ENCODE measurements at places on chromosomes 4 and X.

DNA sequence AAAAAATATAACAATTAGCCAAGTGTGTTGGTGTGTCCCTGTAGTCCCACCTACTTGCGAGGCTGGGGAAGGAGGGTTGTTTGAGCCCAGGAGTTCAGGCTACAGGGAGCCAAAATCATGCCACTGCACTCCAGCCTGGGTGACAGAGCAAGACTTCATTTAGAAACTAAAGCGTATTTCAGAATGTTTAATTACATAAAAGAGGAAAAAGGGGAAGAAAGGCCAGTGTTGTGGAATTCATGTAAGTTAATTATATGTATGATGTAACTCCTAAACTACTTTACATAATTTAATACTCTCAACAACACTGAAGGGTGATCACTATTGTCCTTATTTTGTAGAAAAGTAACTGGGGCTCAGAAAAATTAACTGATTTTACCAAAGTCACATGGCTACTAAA, 67.2 kb upstream of the HOPX start:
- no peaks in the 10 kb centered on the region for H3K27me3 ChIP-seq
- peaks cover 5% of the 10 kb centered on the region for H3K4me1 ChIP-seq
- peaks cover 4% of the 10 kb centered on the region for H3K36me3 ChIP-seq
- DNase-seq: no peak
- no peak overlapping the region for H3K4me3 ChIP-seq

DNA sequence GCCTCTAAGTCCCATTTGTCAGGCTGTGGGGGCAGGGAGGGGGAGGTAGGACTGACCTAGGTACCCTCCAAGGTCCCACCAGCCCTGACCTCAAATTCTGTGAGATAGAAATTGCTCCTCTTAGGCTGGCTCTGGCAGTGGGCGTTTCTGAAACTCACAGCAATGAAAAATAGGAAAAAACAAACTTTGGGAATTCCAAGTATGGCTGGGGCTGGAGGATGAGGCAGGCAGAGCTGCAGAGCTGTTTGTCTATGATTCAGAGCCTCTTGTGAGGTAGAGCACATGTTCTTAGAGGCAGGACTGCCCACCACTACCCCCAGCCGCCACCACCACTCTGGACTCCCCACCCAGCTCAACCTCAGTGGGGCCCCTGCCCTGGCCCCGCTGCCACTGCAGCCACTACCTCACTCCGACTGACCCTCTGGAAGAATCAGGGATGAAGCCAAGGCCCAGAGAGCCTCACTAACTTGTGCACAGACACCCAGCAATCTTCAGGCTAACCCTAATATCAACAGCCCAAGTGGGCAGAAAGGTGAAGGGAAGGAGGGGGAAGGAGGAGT, 98.2 kb downstream of the PJA1 start:
- DNase-seq: no peak
- no peak overlapping the region for H3K27ac ChIP-seq
- H3K36me3 ChIP-seq: no peaks in the 10 kb centered on the region
- H3K4me1 ChIP-seq: no peaks in the 10 kb centered on the region
- H3K27me3 ChIP-seq: no peaks in the 10 kb centered on the region

DNA sequence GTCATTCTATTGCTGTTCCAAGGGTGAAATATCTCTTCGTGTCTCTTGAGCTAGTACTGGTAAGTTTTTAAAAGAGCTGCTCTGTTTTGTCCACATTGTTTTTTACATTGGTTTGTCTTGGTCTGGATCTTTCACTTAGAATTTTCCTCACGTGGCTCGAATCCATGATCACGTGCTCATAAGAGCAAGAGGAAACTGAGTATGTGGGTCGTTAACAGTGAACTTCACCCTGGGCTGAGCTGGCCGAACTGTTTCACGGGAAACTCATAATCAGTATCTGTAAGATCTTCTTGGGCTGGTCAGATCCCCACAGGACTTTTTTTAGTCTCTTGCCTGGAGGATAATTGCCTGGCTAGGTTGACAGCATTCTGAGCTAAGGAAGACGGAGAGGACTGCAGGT, 77.8 kb upstream of the HELT start:
- no peak for DNase-seq
- no peak overlapping the region for H3K4me3 ChIP-seq
- H3K36me3 ChIP-seq: no peaks in the 10 kb centered on the region
- H3K27me3 ChIP-seq: peaks cover 55% of the 10 kb centered on the region

GRCh38 chr4:15776871-15777648, 1.1 kb upstream of the CD38 start:
- H3K27ac ChIP-seq: no peak overlapping the region
- H3K4me3 ChIP-seq: no peak overlapping the region
- H3K36me3 ChIP-seq: peaks cover 3% of the 10 kb centered on the region
- H3K4me1 ChIP-seq: peaks cover 38% of the 10 kb centered on the region
